Adrenal gland (tissue), 19 donors: ENCODE measurements at places on chromosomes 2 and 18.
A peak's percentile ranks its signal among the peaks of the same experiment; 100 is the strongest.

- peak; percentile 76 for DNase-seq
Observed at GRCh38 chr2:12317814-12318426, 398.8 kb upstream of the TRIB2 start.

DNA sequence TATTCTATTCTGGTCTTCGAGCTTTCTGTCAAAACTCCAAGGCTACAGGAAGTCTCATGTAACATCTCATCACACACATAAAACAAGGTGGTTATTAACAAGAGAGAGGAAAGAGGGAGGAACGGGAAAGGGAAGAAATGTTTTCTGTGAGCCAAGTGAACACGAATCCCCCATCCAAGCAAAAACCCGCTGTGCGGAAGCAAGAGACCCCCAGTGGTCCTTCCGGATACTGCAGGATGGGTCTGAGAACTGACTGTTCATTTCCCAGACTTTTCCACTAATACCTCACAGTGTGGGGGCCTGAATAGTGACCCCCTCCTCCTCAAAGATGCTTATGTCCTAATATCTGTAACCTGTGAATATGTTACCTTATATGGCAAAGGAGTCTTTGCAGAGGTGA lies 19.0 kb upstream of the DIPK1C start:
- DNase-seq, result no peak

DNA sequence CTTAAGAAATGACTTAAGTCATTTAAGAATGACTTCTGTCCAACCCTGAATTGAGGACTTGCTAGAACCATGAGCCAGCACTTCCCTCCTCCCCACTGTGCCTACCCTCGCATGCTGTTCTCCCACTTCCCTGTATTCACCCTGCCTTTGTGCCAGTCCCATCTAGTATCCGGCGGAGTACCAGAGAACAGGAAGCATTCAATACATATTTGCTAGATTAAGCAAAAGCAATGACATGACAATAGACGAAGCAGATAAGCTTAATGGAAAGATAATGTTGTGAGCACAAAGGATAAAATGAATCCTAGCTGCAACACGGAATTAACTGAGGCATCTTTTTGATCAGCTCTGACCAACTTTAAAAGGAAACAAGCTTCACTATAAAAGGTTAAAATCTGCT lies 328.5 kb downstream of the TDRD15 start:
- no peak for DNase-seq

DNA sequence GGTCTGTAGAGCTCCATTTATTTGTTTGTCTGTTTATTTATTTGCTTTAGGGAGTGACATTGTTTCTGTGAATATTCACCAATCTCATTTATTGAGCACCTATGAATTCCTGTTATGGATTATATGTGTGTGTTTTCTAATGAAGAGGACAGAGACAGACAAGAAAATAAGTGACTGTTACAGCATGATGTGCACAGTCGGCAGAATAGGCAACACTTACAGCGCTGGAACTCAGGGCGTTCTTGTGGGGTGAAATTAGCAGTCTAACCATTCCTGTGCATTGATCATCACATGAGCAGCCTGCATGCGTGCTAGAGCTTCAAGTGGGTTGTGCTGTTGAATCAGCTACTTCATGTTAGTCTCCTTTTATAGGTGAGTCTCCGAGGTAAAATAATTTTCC lies 960.7 kb downstream of the SLC4A3 start:
- DNase-seq, result no peak

- DNase-seq, result no peak
Observed at GRCh38 chr2:198351647-198352046, 547.3 kb downstream of the PLCL1 start.

DNA sequence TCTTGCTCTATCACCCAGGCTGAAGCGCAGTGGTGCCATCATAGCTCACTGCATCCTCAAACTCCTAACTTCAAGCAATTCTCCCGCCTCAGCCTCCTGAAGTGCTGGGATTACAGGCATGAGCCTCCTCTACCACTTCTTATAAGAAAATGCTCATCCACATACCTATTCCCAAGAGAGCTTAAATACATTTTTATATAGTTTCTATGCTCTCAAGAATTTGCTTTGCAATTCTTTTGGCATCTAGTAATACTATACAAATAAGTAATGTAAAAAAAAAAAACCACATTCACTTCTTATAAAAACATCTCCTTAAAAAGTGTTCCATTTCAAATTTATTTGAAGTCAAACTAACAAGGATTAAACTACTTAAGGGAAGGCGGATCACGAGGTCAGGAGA lies 197.3 kb downstream of the DNAH7 start:
- DNase-seq, result no peak

GRCh38 chr2:109440499-109441156 lies 173.1 kb downstream of the SEPTIN10 start:
- no peak for DNase-seq

DNA sequence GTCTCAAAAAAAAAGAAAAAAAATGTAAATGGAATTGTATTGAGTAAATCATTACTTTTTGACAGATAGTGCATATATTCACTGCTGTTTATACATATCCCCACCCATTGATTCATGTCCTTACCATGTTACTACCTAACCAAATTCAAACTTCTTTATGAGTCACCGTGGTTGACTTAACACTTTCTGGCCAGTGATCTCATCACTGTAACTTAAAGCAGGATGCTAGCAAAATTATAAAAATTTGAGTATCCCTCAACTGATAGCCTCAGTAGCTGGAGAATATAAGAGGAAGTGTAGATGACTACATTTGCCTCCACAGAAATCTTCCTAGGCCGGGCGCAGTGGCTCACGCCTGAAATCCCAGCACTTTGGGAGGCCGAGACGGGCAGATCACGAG lies 13.4 kb downstream of the CNOT9 start:
- DNase-seq, result no peak

- no peak for DNase-seq
Observed at GRCh38 chr2:29433920-29434319, 318.7 kb downstream of the CLIP4 start.

DNA sequence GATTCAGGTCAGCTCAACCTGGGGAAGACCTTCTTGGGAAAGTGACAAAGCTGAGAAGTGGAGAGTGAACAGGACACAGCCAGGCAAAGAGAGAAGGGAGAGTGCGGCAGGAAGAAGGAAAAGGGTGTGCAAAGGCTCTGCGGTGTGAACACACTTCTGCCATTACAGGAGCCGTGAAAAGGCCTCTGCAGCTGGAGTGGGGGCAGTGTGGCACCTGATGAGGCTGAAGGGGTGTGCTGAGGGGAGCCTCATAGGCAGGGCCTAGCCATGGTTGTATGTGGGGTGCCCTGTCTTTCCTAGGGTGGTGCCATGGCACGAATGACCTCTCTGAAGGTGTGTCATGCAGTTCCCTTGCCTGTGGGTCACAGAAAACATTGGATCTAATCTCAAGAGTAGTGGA lies 347.6 kb downstream of the CYRIA start:
- DNase-seq, result no peak

DNA sequence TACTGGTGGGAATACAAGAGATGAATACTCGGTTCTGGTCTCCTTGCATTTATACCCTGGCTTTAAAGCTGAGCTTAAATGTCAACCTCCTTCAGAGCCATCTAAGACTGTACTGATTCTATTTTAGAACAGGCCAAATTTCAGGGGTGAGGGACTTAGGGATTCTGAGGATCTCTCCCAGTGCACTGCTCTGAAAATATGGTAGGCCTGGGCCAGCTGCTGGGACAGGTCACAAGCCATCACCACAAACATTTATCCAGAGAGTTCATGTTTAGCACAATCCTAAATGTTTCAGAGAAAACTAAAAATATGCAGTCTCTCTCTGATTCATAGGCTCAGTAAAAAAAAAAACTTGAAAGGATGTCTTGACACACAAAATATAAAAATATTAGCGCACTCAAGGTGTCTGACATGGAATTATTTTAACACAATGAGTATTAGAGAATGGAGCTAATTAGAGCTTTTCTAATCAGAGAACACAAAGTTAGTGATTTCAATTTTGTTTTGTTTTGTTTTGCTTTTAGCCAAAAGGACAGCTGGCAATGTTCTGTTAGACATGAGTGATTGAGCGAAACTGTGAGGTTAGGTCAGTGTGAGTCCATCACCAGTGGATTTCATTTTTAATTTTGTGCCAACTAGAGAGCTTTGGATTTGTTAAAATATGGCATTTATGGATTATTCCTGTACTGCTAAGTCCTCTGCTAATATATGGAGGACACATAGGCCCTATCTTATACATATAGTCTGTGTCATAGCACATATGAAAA lies 38.8 kb downstream of the MFSD6 start:
- no peak for DNase-seq
